NCI-H1436 treated with DMSO at 0.1 percent for 48 hours (cell line): ENCODE measurements at places on chromosomes 16 and 17.

- no peak for DNase-seq
Measured at GRCh38 chr16:3998793-3999478, 117.3 kb downstream of the ADCY9 start.

GRCh38 chr17:44351961-44352827 lies 7.1 kb downstream of the GRN start:
- no peak for DNase-seq

DNA sequence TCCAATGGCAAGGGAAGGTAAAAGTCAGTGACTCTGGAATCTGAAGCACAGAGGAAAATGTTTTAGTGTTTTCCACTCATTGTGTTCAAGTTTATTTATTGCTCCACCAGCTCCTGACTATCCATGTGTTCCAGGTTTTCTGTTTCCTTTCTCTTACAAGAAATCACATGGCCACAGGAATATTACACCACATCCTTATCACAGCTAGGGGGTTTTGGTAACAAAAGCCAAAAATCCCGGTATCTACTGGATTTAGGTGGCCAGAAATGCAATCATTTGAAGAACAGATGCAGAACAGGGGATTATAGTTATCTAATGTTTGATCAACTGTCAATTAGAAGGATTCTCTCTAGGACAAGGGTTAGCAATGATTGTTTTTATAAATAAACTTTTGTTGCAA lies 47.9 kb downstream of the STH start:
- DNase-seq = no peak

- DNase-seq = peak; percentile 89
Measured at GRCh38 chr17:77420804-77421629, 280.2 kb downstream of the SEC14L1 start.

- DNase-seq = no peak
Measured at GRCh38 chr17:69819316-69820087, 255.5 kb upstream of the KCNJ16 start.

- no peak for DNase-seq
Measured at GRCh38 chr16:89090669-89091426, 2.8 kb upstream of the ACSF3 start.

DNA sequence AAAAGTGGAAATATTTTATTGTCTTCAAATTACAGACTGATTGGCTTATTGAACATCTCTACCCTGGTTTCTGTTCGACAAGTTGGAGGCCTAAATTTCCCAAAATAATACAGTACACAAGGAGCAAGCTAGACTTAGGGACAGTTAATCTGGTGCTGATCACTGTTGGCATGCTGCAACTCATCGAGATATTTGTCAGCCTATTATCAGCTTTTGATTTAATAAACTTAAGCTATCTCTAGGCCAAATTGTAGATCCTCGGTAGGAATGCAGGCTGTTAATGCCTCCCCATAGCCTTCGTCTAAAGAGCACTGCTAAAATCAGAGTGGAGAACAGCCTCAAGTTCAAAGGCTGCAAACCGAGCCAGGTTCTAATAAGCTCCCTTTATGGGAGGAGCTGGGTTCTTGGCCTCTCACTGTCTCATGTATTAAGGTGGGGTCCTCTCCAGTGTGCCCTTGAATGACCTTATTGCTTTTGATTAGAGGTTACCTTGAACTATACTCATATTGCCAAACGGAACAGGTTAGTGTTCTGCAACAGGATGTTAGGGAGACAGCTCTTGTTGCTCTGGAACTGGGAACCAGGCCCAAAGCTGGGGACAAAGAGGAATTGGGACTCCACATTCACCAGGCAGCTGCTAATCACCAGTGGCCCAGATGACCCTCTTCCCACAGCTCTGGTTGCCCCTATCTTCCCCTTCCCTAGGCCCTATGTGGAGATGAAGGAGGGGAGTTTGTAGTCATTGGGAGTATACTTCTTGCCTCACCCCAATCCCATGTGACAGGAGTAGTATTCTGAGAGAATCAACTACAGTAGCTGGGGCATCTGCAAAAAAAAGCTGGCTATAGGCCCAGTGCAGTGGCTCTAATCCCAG lies 69.5 kb upstream of the NOL11 start:
- DNase-seq = no peak

DNA sequence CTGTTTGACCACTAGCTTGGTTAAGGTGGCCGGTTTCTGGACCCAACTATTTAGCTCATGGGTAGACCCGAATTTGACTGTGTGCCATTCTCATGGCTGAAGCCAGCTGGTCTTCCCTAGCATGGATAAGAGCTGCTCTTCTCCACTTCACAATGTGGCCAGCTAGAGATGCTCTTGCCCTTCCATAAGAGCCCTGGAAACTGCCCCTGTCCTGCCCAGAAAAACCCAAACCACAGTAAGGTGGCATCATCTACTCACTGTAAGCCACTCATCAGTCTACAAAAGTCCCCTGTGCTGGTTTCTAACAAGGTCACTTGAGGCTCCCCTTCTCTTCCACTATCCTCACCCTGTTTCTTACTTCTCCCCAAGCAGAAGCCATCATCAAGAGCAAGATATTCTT lies 165.1 kb downstream of the HS3ST2 start:
- DNase-seq = no peak

- no peak for DNase-seq
Measured at GRCh38 chr16:22099256-22099975, 7.1 kb downstream of the VWA3A start.

- no peak for DNase-seq
Measured at GRCh38 chr16:57688487-57688986, 6.1 kb upstream of the DRC7 start.

- DNase-seq = no peak
Measured at GRCh38 chr17:4276514-4276913, 12.7 kb upstream of the ANKFY1 start.

DNA sequence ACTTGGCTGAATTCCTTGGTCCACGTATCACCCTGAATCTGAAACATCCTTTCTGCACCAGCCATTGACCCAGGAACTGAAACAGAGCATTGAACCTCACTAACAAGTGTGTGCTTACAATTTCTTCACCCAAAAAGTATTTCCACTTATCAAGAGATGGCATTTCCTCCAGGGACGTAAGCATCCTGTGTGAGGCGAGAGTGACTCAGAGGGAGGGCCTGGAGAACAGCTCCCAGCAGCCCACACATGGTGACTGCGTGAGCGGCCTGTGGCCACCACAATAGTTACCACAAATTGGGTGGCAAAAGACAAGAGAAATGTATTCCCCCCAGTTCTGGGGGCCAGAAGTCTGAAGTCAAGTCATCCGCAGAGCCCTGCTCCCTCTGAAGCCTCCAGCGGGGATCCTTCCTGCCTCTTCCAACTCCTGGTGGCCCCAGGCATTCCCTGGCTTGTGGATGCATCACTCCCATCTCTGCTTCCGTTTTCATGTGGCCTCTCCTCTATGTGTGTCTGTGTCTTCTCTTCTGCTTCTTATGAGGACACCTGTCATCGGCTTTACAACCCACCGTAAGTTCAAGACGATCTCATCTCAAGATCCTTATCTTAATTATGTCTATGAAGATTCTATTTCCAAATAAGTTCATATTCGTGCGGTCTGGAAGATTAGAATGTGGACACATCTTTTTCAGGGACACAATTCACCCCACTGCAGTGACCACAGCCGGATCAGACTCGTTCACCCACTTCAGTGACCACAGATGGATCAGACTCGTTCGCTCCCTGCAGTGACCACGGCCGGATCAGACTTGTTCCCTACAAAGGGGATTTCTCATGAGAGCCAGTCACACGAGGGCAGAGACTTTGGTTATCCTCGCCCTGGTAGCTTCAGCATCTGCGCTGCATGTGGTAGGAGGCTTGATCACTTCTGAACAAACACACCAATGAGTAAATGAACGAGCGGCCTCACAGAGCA lies 122.6 kb upstream of the FOXF1 start:
- DNase-seq = no peak

DNA sequence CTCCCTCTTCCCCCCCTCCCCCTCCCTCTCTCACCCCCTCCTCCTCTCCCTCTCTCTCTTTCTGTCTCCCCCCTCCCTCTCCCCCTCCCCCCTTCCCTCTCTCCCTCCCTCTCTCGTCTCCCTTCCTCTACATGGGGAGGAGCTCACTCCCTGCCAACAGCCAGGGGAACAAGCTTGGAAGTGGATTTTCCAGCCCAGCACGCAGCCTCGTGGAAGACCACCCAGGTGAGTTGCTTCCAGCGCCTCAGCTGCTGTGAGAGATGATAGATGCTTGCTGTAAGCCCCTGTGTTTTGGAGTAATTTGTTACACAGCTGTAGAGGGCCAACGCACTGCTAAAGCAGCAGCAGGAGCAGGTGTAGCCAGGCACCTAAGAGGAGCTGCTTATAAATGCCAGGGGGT lies 20.8 kb downstream of the ACTG1 start:
- DNase-seq = no peak

DNA sequence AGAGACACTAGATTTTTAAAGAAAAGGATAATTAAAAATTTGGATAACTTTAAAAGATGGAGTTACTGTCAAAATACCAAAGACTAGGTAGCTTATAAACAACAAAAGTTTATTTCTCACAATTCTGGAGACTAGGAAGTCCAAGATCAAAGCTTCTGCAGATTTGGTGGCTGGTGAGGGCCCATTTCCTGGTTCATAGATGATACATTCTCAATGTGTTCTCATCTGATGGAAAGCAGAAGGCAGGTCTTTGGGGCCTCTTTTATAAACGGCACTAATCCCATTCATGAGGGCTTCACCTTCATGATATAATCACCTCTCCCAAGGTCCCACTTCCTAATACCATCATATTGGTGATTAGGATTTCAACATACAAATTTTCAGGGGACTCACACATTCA lies 33.7 kb downstream of the NLK start:
- DNase-seq = no peak

DNA sequence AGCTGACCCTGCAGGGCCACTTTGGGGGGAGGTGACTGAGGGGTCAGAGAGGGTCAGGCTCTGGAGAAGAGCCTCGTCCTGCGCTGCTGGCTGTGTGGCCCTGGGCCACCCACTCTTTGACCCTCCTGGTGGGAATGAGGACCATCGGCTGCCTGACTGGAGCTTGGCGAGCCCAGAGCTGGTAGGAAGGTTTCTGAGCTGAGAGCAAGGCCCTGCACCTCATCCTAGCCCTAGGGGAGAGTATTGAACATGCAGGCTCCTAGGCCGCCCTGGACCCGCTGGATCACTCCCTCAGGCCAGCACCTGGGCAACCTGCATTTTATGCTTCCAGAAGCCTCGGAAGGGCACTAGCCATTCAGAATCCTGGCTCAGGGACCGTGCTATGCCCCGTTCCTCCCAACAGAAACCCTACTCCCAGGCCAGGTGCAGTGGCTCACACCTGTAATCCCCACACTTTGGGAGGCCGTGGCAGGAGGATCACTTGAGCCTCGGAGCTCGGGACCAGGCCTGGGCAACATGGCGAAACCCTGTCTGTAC lies 14.5 kb downstream of the MAP2K3 start:
- no peak for DNase-seq

DNA sequence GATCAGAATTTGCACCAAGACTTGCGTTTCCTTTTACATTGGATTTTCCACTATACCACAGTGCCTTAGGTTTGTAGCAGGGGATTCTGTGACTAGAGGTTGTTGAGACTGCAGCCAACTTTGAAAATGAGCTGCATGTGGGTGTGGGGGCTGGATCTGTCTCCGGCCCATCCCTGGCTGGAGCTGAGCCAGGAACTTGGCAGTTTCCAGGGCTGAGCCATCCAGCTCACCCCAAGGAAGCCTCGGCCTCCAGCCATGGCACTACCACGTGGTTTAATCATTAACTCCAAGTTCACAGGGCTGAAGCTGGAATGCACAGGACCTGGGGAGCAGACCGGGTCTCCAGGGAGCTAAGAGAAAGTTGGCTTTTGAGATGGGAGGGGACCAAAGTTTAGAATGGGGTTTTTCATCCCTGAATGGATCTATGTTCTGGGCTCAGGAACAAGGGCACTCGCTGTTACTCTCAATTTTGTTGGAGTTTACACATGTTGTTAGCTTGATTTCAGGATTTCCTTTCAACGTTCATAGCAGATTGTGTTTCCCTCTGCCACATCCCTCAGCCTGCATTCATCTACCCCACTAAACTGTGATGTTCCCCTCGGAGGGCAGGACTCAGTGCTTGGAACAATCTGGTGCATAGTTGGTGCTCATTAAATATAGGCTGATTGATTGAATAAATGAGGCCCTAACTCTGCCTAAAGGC lies 42.3 kb upstream of the HNF1B start:
- DNase-seq = no peak

- DNase-seq = peak; percentile 30
Measured at GRCh38 chr17:69414408-69415274, at the start of gene MAP2K6. Gene MAP2K6 (plus strand): TSS chr17:69414697. CDS start chr17:69414985, 288 bp downstream.

DNA sequence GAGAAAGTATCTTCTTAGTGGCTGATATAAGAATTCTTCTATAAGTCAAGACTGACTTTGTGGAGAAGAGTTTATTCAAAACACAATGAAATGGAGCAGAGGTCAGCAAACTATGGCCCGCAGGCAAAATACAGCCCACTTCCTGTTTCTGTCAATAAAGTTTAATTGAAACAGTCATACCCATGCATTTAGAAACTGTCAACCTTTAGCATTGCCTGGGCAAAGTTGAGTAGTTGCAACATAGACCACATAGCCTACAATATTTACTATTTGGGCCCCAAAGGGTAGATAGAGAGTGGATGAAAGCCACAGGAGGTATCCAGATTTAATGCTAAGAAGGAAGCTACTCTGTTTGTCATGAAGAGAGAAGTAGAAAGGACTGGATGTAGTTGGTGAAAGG lies 38.0 kb downstream of the ACSM2B start:
- DNase-seq = no peak

DNA sequence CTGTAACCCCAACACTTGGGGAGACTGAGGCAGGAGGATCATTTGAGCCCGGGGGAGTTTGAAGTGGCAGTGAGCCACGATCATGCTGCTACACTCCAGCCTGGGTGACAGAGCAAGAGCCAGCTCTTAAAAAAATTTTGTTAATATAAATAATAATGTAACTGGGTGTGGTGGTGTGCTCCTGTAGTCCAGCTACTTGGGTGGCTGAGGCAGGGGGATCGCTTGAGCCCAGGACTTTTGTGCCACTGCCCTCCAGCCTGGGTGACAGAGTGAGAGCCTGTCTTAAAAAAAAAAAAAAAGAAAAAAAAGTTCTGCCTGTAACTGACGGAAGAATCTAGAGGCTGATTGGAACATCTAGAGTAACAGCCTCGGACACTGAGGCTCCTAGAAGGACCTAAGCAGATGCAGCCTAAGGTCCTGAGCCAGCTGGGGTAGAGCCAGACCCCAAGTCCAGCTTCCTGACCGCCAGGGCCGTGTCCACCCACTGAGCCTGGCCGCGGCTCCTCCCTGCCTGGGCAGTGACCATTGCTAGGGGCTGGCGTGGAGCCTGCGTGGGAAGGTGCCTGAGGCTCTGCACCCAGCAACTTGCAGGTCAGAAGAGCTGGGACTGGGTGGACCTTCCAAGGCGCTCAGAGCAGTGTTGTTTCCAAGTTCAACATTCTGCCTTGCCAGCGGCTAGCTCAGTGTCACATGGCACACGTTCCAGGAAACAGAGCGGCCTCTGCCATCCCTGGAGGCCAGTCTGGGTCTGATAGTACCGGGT lies 209.4 kb upstream of the CIBAR2 start:
- no peak for DNase-seq

GRCh38 chr17:81399481-81400153 lies 4.4 kb downstream of the BAHCC1 start:
- DNase-seq = no peak
